ENCODE measurements at places on chromosomes 11 and 22.

DNA sequence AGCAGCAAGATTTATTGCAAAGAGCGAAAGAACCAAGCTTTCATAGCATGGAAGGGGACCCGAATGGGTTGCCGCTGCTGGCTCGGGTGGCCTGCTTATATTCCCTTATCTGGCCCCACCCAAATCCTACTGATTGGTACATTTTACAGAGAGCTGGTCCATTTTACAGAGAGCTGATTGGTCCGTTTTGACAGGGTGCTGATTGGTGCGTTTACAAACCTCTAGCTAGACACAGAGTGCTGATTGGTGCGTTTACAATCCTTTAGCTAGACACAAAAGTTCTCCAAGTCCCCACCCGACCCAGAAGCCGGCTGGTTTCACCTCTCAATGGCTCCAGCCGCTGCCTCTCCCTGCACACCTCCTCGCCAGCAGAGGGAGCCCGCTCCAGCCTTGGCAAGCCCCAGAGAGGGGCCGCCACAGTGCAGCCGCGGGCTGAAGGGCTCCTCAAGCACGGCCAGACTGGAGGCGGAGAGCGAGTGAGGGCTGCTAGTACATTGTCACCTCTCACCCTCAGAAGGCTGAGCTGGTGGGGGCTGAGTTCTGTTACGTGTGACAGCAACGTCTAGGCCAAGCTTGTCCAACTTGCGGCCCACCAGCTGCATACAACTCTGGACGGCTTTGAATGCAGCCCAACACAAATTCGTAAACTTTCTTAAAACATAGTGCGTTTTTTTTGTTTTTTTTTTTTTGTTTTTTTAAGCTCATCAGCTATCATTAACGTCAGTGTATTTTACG is 8.7 kb downstream of the PTH start:
- no peak for DNase-seq

- no peak for DNase-seq
Observed at GRCh38 chr11:116110802-116111201, 606.6 kb upstream of the CADM1 start.

GRCh38 chr11:20050551-20051333 is 109.5 kb downstream of the DBX1 start:
- DNase-seq = no peak

DNA sequence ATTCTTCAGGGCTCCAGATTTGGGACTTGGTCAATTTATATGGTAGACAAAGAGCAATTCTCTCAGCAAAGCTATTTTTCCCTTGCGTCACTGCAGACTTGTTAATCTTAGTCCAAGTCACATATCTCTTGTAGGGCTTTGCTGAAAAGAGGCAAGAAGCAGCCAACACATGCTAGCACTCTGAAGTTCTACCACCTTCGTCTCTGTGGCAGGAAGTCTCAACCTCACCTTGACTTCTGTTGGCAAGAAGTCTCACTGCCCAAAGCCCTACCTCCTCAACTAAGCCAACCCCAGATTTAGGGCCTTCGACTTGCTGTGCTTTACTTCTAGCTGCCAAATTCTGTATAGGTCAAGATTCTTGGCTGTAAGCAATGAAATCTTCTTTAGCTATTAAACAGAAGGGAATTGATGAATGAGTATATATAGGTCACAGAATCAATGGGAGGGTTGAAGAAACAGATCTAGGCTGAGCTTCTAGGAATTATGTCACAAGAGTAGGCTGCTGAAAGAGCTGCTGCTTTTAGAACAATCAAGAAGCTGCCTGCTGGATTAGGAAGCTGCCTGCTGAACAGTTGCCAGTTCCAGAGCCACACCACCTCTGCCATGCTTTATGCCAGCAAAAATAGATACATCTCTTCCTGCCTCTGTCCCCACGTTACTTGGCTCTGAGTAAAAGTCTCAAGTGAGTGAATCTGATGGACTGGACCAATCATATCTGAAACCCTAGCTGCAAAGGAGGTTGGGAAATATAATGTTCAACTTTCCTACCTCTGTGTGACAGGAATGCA is 17.6 kb upstream of the NCR3LG1 start:
- DNase-seq = no peak

GRCh38 chr11:46894506-46894905 is 23.8 kb downstream of the LRP4 start:
- DNase-seq = no peak

DNA sequence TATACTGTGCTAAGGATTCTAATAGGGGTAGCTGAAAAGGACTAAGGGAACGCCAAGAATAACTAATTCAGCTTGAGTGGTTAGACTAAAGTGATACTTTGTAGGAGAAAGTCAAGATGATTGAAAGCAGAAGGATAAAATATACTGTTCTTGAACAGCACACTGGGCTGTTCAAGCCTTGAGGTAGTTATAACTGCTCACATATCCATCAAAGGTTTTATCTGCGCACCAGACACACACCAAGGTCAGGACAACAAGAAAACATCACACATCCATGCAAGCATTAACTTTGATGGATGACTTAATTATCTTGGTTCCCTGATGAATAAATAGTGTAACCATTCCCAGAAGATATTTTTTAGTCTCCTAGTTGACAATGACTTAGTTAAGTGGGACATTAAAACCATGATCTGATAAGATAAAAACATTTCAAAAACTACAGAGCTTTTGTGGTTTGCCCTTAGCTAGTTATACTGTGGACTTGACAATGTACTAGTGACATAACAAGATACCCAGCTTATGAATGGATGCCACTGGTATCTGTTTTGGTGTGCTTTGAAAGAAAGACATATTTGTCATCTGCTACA is 728.9 kb downstream of the JRKL start:
- DNase-seq = no peak

- DNase-seq = no peak
Observed at GRCh38 chr11:6629573-6629891, 10.3 kb upstream of the TPP1 start.

GRCh38 chr11:10934293-10934860 is 76.5 kb upstream of the ZBED5 start:
- DNase-seq = no peak

DNA sequence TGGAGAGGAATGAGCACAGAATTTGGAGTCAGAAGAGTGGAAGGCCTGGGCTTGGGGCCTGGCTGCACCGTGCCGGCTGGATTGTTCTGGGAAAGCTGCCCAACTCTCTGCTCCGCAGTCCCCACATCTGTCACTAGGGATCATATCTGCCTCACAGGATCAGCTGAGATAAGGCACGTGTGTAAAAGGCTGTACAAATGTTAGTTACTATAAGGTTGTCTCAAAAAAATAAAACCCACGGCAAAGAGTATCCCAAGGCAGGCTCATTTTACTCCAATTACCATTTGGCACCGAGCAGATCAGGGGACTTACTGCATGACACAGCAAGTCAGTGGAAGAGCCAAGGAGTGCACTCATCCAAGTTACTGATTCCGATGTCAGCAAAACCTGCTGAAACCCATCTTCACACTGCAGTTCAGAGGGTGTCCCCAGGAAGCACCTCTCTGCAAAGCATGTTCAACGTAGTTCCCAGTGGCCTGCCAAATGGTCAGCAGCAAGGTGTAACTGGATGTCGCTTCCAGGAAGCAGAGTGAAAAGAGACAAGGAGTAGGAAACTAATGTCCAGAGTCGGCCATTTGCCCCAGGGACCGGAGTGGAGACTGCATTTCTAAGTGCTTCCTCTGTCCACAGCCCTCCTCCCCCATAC is 18.1 kb upstream of the MRTFA start:
- peak; percentile 40 for DNase-seq

- peak; percentile 57 for DNase-seq
Observed at GRCh38 chr11:10735481-10736475, 15.3 kb upstream of the CTR9 start.

- DNase-seq = peak; percentile 60
Observed at GRCh38 chr11:19756675-19757475, 44.2 kb downstream of the NAV2 start.

- DNase-seq = no peak
Observed at GRCh38 chr11:38900211-38900610, 2302.2 kb upstream of the RAG2 start.

GRCh38 chr22:20092477-20092854 is 12.4 kb downstream of the DGCR8 start:
- no peak for DNase-seq

DNA sequence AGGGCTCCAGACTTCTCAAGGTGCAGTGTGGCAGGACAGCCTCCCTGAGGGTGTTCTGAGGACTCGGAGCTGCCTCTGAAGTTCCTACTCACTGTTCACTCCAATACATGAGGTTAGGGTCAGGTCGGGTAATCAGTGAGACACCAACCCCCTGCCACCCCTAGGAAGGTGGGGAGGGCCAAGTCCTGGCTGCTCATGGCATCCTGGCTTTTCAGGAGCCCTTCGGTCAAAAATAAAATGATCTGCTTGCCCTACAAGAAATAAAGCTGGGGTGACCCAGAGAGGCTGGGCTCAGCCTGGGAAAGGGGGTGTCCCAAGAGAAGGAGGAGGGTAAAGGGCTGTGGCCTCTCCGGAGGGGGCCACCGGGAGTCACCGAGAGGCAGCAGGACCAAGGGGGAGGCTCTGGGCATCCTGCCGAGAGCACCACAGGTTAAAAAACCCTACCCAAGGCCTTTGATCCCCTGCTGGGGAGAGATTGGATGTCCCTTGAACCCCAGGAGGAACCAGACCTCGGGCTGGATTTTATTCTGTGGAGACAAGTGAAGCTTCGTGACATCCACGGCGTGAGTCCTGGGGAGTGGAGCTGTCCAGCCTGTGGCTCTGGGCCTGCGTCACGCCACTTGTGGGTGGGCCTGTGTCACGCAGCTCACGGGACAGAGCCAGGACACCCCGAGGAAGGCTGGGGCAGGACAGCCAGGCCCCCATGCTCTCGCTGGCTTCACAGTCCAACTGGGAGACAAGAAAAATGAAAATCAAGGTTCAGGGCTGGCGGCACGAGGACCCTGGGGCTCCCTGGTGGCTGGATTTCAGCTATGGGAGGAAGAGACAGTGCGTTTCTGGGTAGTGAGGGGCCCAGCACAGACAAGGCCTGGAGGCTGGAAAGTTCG is 102.2 kb upstream of the FGF3 start:
- DNase-seq = no peak

- DNase-seq = peak; percentile 49
Observed at GRCh38 chr11:61699737-61700160, 19.6 kb downstream of the DAGLA start.

DNA sequence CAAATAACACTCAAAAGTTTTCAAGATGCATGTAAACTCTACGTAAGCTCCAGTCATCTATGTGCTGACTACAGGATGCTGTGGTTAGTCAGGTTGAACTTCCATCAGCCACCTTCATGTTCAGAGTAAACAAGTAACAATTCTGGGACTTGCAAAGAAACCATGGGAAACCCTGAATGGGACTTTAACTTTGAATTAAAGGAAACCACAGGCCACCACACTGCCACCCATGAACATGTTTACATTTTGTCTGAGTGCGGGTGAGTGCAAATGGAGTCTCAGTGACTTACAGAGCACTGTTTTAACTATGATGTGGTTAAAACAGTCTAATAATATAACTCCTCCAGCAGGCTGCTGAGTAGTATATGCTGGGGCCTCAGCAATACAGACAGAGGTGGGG is 12.9 kb upstream of the SYTL2 start:
- no peak for DNase-seq

GRCh38 chr11:10268746-10269488 is 25.1 kb downstream of the SBF2 start:
- no peak for DNase-seq
